Cerebellum (tissue), 4 donors: ENCODE measurements at places on chromosomes 7 and 10.

DNA sequence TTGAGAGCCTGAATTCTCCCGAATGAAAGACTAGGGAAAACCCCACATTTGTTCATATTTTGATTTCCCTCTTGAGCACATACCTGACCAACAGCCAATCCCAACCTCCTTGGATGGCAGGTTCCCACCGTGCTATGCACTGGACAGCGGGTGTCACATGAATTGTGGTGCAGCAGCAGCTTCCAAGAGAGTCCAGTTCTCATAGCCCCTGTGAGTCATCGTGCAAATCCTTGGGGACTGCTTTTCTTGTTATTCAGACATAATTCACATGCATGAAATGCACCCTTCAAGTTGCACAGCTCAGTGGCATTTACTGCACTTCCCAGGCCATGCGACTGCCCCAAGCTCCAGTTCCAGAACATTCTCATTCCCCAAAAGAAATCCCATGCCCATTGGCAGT lies 67.8 kb upstream of the PPP2R2D start:
- no peak for DNase-seq

DNA sequence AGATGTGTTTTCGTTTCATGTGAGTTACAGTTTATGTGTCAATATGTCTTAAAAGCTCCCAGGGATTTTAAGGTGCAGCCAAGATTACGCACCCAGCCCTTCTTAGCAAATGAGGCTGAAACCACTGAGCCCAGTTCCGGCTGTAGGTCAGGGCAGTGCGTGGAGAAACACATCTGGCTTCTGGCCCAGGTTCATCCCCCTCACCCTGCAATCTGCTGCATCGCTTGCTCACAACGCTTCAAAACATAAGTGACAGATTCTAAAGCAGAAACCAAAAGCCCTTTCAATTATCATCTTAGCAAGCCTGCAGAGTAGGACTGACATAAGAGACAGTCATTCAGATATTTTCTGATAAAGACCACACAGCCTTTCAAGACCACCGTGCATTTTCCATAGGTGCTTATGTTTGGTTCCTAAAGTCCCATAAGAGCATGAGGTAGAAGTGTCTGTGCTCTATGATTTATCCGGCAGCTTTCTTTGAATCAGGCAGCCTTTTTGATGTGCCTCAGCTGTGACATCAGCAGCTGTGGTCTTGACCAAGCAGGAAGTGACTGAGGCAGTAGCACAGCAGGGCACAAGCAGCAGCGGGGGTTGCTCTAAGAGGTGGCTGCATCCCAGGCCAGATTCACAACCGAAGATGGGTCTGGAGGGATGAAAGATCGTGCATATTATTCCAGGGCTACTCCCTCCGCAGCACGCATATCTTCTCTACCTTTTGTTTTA lies 72.1 kb upstream of the LYZL2 start:
- DNase-seq = no peak

DNA sequence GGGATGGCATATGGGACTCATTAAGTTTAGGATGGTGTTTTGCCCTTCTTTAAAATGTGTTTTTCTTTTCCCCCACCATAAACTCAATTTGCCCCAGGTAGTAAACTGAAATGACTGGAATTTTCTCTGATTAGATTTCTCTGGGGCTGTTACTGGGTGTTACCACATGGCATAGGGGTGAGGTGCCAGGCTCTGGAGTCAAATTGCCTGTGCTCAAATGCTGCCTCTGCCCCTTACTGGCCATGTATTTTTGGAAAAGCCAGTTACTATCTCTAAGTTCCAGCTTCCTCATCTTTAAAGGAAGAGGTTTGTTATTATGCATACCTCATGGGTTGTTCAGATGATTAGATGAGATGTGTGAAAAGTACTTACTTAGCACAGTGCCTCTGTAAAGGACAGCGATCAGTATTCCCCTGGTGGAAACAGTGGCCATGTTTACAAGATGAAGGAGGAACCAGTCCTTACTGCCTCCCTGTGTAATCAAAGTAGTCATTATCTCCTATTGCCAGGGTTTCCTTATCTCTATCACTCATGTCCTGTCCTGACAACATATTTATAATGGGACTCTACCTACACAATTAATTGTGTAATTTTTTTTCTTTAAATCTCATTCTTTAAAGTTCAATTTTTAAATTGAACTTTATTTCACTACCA lies 352.0 kb downstream of the KCNMA1 start:
- no peak for DNase-seq

- DNase-seq = no peak
These were observed 37.1 kb downstream of the XPNPEP1 start for GRCh38 chr10:109886037-109886780.

- DNase-seq = no peak
These were observed 478.2 kb upstream of the FOXK1 start for GRCh38 chr7:4203626-4204512.

- no peak for DNase-seq
These were observed 45.7 kb downstream of the IKZF1 start for GRCh38 chr7:50349963-50350944.

DNA sequence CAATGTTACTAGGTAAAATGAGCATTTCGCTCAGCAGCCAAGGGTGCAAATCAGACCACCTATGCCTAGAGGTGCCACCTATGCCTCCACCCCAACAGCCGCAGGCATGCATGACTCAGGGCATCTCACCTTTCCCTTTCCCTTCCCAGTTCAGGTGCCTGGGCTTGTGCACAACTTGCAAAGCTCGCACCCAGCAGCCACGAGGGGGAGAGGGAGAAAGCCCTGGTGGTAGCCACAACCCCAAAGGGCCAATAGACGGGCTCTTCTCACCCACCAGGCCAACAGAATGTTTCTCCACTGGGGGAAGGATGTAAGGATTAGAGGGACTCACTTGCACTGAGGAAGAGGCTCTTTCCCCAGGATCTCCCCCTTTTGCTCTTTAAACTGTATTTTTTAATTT lies 462.3 kb upstream of the PCDH15 start:
- DNase-seq = no peak

GRCh38 chr10:19728376-19728775 lies 87.9 kb upstream of the PLXDC2 start:
- no peak for DNase-seq
